Left ventricle myocardium superior (tissue), 1 donor: ENCODE measurements at places on chromosomes 5 and 9. TPM values are rescaled to one million over a fixed set of nuclear protein-coding genes. Genes with fewer than 3 reads are reported as not detected.
A peak's percentile ranks its signal among the peaks of the same experiment; 100 is the strongest.

PCDHA1 gene
- total RNA-seq = not detected

DNA sequence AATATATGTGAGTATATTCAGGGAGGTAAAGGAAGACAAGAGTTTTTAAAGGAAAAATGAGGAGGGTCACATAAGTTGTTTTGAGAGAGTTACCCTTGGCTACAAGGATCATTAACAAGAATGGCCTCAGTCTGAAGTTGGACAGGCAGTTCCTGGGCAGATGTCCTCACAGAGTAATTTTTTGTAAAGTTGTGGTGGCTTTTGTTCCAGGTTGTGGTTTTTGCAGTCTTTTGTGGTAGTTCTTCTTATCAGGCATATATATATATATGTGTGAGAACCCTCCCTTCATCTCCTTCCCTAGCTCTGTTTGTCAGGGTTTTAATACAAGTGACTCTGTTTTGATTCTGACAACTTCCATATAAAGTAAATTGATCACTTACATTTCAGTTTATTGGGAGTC is 60.0 kb downstream of the CSNK1G3 start:
- DNase-seq = no peak

IL9 gene
- not detected for total RNA-seq

DNA sequence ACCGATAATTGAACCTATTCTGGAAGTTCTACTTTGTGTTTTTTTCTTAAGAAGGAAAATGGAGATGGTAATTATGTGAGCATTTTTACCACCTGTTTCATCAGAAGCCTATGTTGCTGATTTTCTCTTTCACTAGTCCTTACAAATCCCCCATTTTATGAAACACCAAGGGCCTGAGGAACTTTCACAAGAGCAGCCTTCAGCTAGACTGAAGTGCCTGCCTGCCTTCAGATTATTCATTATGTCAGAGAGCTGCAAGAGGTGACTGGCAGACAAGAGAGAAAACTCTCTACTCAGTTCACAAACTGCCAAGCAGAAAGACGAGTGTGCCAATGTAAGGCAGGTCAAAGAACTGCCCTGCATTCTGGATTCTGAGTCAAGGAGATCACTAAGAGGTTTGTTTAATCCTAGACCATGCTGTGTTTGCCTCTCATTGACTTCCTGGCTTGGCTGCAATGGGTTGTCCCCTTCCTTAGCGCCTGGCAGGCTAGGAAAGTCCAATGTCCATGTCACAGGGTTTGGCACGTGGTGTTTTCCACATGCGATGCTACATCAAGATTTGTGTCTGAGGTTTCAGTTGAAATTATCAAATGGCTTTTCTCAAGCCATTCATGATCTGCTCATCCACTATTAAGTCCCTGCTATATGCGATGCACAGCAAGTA is 143.3 kb downstream of the CDC42SE2 start:
- no peak for DNase-seq

DNA sequence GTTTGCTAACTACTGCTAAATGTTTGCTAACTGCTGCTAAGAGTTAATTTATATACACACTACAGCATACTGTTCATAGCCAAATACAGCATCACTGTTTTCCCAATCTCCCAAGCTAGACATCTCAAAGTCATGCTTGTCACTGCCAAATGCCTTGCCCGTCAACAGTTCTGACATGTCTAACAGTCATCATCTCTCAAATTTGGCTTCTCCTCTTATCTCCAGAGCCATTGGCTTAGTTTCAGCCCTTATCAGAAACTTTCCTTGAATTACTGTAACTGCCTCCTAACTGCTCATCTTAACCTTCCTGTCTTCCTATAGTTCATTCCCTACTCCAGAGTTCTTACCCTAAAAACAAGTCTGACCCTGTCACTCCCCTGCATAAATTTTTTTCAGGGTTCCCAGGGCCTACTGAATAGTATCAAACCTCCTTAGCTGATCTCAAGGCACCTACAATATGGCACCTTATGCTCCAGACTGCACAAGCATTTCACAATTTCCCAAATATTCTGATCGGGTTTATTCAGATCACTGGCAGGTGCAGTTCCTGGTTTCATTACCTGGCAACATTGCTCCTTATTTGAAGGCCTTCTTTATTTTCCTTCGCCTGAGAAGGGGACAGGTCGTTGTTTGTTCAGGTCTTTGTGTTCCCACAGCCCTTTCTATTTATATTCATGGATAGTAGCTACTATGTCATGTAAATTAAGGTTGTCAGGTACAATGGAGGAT is 55.9 kb upstream of the ANKRD55 start:
- DNase-seq = no peak

- DNase-seq = no peak
These were observed 162.8 kb downstream of the PIK3R1 start for GRCh38 chr5:68378204-68378820.

- DNase-seq = no peak
These were observed 54.3 kb downstream of the PIK3R1 start for GRCh38 chr5:68269820-68270219.

FYB1 gene
- 5.8 TPM for total RNA-seq

GRCh38 chr5:12023614-12024241 is 119.5 kb upstream of the CTNND2 start:
- no peak for DNase-seq

DNA sequence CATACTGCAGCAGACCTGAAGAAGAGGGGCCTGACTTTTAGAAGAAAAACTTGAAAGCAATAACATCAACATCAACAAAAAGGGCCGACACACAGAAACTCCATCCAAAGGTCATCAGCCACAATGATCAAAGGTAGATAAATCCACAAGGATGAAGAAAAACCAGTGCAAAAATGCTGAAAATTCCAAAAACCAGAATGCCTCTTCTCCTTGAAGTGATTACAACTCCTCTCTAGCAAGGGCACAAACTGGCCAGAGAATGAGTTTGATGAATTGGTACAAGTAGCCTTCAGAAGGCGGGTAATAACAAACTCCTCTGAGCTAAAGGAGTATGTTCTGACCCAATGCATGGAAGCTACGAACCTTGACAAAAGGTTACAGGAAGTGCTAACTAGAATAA is 186.2 kb upstream of the RAI14 start:
- no peak for DNase-seq

DNA sequence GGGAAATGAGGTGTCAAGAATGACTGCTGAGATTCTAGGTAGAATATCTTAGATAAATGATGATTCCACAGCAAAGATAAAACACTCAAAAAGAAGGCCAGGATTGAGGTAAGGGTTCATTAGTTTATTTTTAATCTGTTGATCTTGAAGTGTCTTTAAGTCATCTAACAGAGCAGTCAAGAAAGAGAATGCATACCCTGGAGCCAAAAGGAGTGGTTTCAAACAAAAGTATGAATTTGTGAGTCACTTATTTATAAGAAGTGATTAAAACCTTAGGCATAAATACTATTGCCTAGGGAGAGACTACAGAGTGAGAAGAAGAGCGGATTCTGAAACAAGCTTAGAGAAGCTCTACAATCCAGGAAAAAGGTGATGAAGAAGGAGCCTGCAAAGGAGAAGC is 541.0 kb downstream of the DTWD2 start:
- DNase-seq = no peak

DNA sequence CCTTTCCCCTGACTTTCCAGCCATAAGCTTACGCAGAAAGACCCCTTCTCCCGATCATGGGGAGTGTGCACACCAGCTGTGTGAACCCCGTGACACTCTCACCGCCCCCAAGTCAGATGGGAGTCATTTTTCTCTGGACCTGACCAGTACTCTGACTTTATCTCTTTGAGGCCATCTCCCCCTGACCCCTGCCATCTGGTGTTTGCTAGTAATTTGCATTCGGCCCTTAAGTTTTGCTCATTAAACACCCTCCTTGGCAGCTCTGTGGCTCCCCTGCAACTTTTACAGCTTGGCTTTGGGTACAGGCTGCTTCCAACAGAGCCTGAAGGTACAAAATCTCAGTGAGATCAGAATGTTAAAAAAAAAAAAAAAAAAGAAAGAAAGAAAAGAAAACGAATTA is 43.9 kb downstream of the PDZD2 start:
- no peak for DNase-seq

DNA sequence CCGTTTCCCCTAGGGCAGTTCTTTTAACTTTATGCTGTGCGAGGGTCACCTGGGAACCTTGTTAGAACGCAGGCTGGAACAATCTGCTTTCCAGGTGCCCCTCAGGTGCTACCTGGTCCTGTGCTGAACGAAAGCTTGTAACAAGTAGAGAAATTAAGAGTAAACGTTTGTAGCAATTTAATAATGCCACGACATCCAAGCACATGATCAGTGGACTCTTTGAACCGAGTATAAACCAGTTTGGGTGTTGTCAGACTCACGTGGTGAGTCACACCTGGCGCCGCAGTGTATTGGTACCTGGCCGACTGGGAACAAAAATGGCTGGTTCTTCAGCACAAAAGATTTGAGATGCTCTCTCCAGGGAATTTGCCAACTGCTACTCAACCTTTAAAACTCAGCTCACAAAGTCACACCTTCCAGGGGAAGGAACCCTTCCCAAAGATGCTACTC is 926 bp upstream of the MYO10 start:
- no peak for DNase-seq

- DNase-seq = no peak
These were observed 28.3 kb downstream of the TCF7 start for GRCh38 chr5:134142806-134143205.

SHC3 gene
- total RNA-seq = 0.59 TPM

DNA sequence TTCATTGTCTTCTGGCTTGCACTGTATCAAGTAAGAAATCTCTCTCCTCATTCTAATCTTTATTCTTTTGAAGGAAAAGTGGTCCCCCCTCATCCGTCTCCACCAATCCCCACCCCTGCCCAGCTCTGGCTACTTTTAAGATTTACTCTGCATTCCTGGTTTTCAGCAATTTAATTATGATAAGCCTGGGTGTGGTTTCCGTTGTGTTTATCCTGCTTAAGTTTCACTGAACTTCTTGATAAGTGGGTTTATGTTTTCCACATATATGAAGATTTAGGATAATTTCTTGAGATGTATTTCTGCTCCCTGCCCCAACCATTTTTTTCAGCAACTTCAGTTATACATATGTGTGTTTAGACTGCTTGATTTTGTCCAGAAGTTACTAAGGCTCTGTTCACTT is 46.5 kb downstream of the PTBP3 start:
- DNase-seq = no peak

DNA sequence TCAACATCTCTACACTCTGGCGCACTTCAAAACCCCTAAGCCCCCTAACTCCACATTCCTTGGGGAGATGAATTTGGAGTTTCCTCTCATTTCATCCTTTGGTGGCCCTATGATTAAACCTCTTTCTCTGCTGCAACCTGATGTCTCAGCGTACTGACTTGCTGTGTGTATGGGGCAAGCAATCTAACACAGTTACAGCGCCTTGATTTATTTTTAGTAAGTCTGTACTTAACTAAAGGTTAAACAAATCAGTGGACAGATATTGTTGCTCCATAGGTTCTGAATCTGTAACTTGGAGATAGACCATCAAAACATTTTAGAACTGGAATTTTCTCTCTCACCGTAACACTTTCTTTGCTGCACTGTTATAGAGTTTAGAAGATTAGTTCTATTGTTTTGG is 452.8 kb downstream of the IRX1 start:
- no peak for DNase-seq

DNA sequence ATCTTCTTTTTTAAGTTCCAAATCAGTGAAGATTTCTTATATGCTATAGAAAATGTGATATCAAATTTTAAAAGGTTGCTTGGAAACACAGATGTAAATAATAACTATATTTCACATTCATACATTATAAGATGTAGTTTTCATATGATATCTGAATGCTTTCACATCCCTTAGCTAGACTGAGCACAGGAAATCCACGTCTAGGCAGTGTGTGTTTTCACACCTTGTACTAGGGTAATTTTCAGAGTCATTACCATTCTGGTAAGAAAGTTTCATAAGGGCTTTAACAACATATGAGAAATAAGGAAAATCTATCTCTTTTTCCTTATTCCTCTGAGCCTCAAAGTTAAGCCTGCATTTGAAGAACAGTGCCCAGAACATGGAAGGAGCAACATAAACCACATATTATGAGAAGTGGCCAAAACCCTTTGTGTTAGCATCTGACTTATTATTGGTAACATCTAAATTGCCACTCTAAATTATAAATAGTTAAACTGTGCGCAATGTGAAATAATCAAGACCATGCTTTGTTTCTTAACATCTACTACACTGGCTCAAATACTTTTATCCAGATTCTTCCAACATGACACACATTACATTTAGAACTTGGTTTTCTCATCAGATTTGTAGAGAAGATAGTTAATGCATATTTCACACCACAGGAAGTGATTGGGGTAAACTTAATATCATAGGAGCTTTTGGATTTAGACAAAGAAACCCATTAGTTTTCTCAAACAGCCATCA is 113.3 kb downstream of the PPP2R2B start:
- no peak for DNase-seq

DNA sequence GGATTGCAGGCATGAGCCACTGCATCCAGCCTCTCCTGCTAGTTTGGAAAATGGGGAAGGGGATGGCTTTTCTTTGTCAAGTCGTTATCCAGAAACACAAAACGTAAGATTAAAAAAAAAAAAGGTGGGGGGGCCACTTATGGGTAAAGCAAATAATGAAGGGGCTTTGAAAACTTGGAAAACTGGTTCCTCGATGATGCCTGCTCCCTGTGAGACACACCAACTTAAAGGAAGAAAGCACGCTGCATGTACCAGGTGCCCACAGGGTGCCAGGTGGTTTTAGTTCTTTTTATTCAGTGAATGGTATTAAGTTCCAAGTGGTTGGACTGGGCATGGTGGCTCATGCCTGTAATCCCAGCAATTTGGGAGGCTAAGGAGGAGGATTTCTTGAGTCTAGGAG is 170.1 kb downstream of the GOLPH3 start:
- no peak for DNase-seq

MYORG gene
- 5.3 TPM for total RNA-seq

DNA sequence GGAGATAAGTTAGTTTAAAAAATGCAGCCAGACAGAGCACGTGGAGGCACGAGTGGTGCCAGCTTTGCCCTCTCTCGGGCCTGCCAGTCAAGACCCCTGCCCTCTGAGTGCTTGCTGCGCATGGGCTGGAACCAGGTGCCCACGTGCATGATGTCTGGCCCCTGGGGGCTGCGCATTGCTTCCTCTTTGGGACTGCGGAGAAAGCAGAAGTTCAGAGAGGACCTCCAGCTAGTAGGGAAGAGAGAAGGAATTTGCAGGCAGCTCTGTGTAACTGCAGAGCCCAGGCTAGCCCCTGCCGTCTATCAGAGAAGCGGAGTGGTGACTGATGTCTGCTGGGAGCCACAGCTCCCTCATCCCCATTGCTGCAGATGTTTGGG is 9.7 kb upstream of the RNU6ATAC start:
- peak; percentile 39 for DNase-seq

IGIP gene
- 11.8 TPM for total RNA-seq

DNA sequence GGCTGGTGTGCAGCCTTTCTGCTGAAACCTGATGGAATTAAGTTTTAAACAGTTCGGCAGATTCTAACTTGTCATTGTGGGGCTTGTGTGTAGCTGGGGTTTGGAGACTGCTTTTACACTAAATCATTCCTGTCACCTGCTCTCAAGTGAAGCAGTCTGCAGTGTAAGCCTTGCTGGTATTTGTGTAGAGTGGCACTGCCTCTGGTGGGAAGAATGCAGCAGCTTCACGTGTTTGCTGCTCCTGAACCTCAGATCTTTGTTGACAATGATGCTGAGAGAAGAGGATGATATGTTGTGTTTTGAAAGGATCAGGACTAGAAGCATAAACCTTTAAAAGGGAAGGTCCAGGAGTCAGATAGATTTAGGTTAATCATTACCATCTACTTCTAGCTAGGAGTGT is 88.1 kb downstream of the KDM4C start:
- no peak for DNase-seq
